ENCODE measurements at places on chromosomes 3 and 15.

GRCh38 chr15:79675982-79676381, 220.8 kb downstream of the MTHFS start:
- DNase-seq = no peak

DNA sequence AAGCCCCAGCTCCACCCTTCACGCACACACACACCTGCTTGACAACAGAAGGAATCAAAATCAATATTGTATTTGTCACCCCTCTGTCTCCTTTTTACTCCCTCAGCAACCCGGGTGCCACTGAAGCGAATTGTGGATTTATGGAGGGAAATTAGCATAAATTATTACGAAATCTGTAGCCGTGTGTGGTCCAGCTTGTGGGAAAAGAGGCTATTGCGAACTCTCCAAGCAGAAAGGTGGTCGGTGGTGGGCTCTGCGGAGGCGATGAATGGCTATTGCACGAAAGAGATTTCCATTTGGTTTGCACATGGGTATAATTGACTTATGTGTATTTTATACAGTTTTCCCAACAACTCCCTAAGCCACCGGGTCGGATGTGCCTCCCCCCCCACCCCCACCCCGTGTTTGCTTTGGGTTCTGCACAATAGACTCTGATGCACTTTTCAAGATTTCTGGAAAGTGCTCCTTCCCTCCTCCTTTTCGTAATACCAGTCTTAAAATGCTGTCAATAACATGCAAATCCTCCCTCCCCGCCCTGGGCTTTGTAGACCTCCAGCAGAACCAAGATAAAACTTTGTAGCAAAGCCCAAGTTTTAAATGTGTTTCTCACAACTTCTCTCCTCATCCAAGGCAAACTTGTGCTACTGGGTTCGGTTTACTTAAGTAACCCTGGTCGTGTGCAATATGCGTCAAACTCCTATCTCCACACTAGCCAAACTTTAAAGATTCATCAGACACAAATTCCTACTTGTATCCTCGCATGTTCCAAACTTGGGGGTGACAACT, 3.1 kb upstream of the FOXB1 start:
- no peak for DNase-seq

- DNase-seq = no peak
Measured at GRCh38 chr3:183327343-183327742, 74.3 kb downstream of the B3GNT5 start.

GRCh38 chr15:86197770-86198169, 118.1 kb downstream of the AGBL1 start:
- no peak for DNase-seq

GRCh38 chr3:36714343-36715086, 49.8 kb downstream of the DCLK3 start:
- DNase-seq = no peak

Measured in activated CD4-positive, CD25-positive, alpha-beta regulatory T cell treated with anti-CD3 and anti-CD28 coated beads, Interleukin-2, amount 50 U/mL, for 16 hours (primary cell).